ENCODE measurements at places on chromosomes 13 and 19.
A peak's percentile ranks its signal among the peaks of the same experiment; 100 is the strongest.

- DNase-seq = no peak
These were observed 16.9 kb downstream of the MCF2L start for GRCh38 chr13:112985803-112986408.

GRCh38 chr19:40542202-40542859, 34.3 kb upstream of the SHKBP1 start:
- no peak for DNase-seq

DNA sequence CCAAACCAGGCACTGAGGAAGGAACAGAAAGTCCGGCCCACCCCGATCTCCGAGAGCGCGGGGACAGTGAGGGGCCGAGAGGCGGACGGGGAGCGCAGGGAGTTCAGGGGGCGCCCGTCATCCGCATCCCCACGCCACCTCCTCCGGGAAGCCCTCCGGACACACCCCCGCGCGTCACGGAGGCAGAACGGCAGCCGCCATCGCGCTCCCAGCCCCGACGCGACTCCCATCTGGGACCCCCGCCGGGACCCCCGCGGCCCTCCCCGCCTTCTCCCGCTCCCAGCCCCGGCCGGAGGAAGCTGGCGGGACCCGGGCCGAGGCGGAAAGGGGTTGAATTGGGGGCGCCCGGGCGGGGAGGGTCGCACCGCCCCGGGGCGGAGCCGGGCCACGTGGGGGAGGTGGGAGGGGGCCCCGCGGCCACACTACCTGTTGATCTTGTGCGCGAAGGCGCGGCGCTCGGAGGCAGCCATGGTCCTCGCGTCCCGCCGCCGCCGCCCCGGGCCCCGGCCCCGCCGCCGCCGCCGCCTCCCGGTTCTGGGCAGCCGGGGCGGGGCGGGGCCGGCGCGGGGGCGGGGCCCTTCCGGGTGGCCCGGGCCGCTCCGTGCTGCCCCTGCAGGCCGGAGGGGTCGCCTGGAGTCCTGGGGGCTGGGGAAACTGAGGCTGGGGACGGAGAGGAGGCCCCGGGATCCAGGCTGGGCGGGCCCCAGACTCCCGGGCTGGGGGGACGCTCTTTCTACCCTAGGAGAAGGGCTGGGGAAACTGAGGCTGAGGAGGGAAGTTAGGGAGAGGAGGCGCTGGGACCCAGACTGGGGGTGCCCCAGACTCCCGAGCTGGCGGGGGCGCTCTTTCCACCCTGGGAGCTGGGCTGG, at the start of gene DOCK6:
TSS of gene DOCK6 (minus strand) at position 554 of the 869 bp plus-strand sequence. CDS start at position 470, 84 bp downstream.
- DNase-seq = peak; percentile 86

DNA sequence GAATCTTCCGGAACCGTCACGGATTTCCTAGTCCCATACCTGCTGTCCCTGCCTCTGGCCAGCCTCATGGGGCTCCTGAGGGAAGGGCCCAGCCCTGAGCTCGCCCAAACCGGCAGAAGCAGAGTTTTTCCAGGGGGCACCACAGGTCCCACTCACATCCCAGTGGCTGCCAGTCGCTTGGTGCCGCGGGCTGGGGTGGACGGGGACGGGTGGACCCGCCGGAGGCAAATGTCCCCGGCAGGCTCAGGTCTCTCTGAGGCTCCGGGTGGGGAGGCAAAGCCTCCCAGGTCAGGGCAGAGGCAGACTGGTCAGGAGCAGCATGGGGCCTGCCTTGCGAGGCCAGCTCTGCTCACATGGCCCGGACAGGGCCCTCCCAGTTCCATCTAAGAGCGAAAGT, 24.8 kb downstream of the ADPRHL1 start:
- DNase-seq = no peak

DNA sequence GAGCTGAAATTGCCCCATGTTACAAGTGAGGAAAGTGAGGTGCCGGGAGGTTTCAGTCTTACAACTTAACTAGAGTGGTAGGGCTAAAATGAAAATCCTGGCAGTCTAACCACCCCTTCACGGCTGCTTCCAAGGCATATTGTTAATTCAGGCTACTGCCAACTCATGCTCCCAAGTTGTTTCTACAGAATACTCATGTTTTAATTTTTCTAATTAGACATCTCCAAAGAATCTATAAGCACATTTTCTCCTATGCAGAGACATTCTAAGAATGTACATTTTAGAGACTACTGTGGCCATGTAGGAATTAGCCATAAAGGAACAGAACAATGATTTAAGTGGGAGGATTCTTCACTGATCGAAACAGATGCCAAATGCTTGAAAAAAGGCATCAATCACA, 7.0 kb upstream of the TSC22D1 start:
- no peak for DNase-seq

GRCh38 chr19:11059511-11060358, 29.5 kb upstream of the LDLR start:
- DNase-seq = no peak

- DNase-seq = no peak
These were observed 2.8 kb upstream of the SLC27A5 start for GRCh38 chr19:58514564-58515022.

GRCh38 chr19:48921721-48922500, 11.6 kb upstream of the DHDH start:
- no peak for DNase-seq

DNA sequence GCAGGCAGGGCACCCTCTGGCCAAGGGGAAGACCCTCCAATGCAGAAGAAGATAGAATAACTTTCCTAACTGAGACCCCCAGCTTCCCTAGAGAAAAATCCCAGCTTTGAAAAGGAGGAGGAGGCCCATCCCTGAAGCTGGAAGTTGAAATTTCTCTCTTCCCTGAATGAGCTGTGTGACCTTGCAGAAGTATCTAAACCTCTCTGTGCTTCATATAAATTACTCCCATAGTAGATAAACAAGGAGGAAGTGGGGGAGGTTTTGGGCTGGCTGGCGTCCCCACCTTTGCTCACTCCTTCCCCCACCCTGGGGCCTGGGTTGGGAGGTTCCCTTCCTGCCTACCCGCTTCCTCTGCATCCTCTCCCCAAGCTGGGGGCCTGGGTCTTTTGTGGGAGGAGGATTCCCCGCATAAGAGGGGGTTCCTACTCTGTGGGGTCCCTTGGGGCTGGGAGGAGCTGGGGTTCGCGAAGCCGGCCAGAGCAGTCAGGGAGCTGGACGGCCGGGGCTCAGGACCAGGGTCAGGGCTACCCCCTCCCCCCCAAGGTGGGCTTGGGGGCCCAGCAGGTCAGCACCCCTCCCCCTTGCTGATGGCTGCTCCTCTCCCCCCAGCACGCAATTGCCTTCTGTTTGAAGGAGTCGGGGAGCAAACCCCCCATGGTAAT, 11.7 kb downstream of the CAMSAP3 start:
- DNase-seq = no peak

DNA sequence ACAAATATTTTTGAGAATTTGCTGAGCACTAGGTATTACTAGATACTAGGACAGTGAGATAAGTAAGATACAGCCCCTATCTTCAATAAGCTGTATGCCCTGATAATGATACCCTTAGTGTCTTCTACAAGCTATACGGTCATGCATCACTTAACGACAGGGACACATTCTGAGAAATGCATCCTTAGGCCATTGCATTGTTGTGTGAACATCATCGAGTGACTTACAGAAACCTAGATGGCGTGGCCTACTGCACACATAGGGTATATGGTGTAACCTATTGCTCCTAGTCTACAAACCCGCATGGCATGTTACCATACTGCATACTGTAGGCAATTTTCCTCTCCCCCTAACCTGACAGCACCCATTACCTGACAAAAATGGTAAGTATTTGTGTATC, 64.9 kb downstream of the LRCH1 start:
- DNase-seq = no peak

- peak; percentile 17 for DNase-seq
These were observed 33.4 kb upstream of the KLF5 start for GRCh38 chr13:73025217-73026012.

DNA sequence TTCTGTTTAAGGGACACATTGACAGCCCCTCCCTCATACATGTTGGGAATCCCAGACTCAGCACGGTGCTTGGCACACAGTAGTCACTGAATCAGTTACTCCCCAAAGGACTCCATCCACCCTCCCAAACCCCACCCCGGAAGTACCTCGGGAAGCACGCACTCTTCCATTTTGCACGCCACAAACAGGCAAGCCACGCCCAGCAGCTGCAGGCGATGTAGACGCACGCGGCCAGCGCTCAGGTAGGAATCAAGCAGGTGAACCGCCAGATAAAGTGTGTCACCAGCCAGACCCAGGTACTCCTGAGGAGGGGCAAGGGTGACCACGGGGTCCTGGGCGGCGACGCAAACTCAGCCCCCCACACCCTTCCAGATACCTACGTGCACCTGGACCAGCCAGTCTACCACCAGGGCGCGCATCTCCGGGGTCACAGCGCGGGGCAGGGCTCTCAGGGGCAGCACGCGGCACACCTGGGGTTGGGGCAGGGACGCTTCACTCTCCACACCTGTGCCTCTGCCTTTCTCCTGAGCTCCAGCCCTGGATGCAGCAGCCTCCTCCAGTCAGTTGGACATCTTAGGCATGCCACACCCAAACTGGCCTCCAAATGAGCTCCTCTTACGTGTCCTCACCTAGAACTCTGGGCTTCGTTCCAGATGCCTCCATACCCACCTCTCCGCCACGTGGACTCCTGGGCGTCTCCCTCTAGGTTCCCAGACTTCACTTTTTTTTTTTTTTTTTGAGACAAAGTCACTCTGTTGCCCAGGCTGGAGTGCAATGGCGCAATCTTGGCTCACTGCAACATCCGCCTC, 1.9 kb downstream of the CCNP start:
- no peak for DNase-seq

GRCh38 chr19:4390017-4390566, 10.3 kb downstream of the SH3GL1 start:
- DNase-seq = no peak

DNA sequence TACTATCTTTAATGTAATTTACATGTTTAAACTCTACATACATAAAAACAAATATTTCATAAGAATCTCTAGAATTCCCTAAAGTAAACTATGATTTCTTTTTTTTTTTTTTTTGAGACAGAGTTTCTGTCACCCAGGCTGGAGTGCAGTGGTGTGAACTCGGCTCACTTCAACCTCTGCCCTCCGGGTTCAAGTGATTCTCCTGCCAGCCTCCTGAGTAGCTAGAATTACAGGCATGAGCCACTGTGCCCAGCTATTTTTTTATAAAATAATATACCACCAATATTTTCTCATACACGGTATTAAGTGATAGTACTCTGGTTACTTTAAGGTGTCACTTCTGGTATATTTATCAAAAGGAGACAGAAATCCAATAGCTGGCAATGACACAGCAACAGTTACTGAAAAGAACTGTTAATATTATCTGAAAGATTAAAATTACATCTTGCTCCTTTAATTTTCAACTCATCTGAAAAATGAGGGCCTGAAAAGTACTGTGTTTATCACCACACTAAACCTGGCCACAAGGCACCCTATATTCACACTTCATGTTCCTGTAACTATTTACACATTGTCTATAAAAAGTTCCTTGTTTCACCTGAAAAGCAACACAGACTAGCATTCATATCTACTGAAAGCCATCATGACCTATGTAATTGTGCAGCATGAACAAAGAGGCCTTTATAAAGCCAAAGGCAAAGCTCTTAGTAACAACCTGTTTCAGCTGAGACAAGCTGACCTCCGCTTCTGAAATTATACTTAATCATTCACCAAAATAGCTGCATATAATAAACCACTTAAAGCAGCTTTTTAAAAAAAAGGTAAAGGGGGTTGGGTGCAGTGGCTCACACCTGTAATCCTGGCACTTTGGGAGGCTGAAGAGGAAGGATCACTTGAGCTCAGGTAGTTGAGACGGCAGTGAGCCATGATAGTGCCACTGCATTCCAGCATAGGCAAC, 106.1 kb downstream of the SLC25A15 start:
- DNase-seq = no peak

DNA sequence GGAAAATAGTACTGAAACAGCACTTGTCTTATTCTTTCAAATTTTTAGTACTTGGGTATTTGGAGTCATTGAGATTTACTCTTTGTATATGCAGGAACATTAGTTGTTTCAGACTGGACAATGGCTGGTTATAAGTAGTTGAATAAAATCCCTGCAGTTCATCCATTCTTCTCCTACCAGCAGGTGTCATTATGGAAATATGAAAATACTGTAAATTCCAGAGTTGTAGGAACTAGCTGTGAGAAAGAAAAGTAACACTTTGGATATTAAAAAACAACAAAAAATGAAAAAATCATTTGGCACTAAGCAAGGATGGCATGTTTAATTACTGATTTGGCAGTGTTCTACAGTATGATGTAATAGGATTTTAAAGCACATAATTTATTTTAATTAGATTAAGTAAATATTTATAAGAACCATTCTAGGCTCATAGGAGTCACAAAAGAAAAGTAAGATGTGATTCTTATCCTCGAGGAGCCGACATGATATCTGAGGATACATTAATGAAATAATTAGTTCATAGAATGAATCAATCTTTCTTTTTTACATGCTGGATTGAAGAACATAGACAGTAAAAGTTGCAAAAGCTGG, 155.3 kb downstream of the KCNRG start:
- DNase-seq = no peak
